ENCODE measurements at places on chromosomes 16 and 17. TPM values are rescaled to one million over a fixed set of nuclear protein-coding genes. Genes with fewer than 3 reads are reported as not detected.

DNA sequence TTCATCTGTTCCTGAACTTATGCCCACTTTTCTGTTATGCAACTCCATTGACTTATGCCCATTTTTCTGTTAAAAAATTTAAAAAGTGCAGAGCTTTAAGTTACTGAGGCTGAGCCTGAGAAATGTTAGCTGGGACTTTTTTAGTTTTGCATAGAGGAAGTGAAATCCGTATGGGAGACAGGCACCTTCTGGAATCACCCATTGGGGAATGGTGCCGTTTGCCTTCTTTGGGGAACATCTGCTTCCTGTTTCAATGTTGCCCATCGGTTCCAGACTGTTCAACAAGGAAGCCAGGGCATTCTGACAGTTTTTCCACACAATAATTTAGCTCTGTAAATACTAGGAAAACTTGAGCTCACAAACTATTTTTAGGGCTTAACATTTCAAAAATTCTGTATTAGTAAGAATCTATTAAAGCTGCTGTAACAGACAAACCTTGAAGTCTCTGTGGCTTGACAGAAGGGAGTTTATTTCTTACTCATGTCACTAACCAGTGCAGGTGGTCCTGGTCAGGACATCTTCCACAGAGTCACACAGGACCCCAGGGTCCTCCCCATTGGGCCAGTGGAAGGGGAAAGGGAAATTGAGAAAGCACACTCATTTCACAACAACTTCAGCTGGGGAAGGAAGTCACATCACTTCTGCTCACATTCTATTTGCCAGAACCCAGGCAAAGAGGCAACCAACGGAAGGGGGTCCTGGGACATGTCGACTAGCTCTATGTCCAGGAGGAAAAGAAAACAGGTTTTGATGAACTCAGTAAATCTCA, 17.2 kb downstream of the PRKCB start:
- no peak for DNase-seq

DNA sequence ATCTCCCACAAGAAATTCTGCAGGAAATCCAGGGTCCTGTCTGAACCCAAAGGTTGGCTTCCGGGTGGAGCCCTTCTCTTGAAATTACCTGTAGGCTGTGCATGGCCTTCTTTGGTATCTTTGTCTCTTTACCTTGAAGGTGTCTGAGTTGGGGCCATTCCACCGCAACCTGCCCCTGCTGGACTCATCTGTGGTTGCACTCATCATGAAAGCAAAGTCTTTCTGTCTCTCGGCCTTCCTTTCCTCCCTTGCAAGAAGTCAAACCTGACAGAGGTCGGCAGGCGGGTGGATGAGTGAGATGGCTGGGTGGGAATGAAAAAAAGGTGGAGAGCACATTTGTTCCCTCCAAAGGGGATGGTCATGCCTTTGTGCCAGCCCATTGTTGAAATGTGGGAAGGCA, 25.1 kb downstream of the SALL1 start:
- no peak for DNase-seq

DNA sequence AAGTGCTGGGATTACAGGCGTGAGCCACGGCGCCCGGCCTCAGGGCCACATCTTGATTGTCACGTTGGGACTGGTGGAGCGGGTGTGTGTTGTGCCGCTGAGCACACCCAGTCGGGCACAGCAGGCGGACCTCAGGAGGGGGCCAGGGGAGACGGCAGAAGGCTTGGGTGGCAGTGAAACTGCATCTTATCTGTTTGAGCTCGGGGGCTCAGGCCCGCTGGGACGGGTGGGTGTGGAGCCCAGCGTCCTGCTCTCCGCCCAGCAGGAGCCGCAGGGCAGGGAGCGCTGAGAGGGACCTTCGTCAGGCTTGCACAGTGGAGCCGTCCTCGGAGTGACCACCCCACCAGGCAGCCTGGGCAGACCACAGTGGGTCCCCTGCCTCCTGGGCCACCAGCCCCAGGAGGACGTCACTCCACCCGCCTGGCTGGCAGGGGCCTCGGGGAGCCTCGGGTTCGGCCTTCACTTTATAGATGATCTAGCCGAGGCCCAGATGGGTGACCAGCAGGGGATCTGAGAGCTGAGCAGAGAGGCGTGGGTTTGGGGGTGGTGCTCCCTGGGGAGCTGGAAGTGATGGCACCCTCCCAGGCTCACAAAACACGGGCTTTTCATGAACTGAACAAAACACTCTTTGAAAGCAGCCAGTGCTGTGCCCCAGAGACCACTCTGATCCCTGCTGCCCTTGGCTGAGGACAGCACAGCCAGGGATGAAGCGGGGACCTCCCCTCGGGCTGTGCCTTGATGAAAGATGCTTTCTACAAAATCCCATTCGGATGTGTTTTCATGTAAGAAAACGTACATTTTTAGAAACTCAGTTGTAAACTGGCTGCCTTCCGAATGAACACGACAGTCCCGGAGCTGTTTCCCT, 181.1 kb downstream of the SEC14L1 start:
- DNase-seq: no peak

NAGS gene
- not detected for total RNA-seq

Measured in psoas muscle (tissue), 8 donors.